ENCODE measurements at places on chromosomes 12 and 14. TPM values are rescaled to one million over a fixed set of nuclear protein-coding genes. Genes with fewer than 3 reads are reported as not detected.

OTX2 gene
- total RNA-seq, result not detected

WDHD1 gene
- 2.7 TPM for total RNA-seq

DEPDC4 gene
- total RNA-seq, result 0.24 TPM

HOXC6 gene
- total RNA-seq, result 4.5 TPM

ADAM21 gene
- total RNA-seq, result 0.20 TPM

SLC35F4 gene
- total RNA-seq, result not detected

FAM90A1 gene
- 0.13 TPM for total RNA-seq

KLRF1 gene
- total RNA-seq, result not detected

ESPL1 gene
- 0.20 TPM for total RNA-seq

ABCC9 gene
- total RNA-seq, result 15.6 TPM

RAN gene
- 310 TPM for total RNA-seq

KRT83 gene
- not detected for total RNA-seq

GLIPR1L1 gene
- total RNA-seq, result not detected

KLRK1 gene
- 0.23 TPM for total RNA-seq

NRXN3 gene
- 0.82 TPM for total RNA-seq

LRIG3 gene
- 27.0 TPM for total RNA-seq

ETFBKMT gene
- total RNA-seq, result 2.5 TPM

ZDHHC22 gene
- not detected for total RNA-seq

KIF5A gene
- total RNA-seq, result 0.48 TPM

STYK1 gene
- 0.46 TPM for total RNA-seq

ARHGAP9 gene
- total RNA-seq, result 4.2 TPM

SERPINA12 gene
- total RNA-seq, result not detected

SLC38A4 gene
- 0.79 TPM for total RNA-seq

FERMT2 gene
- 90.4 TPM for total RNA-seq
